ENCODE measurements at places on chromosomes 3 and 15. TPM values are rescaled to one million over a fixed set of nuclear protein-coding genes. Genes with fewer than 3 reads are reported as not detected.

DNA sequence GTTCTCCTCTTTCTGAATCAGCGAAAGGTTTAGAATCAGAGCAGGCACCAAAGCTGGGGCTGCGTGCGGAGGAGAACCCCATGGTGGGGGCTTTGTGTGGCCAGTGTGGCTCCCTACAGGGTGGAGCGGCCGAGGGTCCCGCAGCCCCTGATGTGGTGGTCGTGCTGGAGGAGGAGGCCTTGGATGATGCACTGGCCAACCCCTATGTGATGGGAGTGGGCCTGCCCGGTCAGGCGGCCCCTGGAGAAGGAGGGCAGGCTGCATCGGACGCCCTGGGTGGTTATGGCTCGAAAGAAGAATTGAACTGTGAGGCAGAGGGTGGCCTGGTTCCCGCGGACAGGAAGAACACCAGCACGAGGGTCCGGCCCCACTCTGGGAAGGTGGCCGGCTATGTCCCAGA lies 1.4 kb downstream of the FGD5 start:
- no peak for DNase-seq

GRCh38 chr3:55333923-55334322 lies 153.2 kb downstream of the WNT5A start:
- DNase-seq = no peak

GRCh38 chr15:48244921-48245320 lies 38.8 kb downstream of the SLC12A1 start:
- DNase-seq = no peak

The ADGRG7 gene
- not detected for total RNA-seq

The RSRC1 gene
- total RNA-seq = 31.8 TPM
